ENCODE measurements at places on chromosomes 5 and 9.

DNA sequence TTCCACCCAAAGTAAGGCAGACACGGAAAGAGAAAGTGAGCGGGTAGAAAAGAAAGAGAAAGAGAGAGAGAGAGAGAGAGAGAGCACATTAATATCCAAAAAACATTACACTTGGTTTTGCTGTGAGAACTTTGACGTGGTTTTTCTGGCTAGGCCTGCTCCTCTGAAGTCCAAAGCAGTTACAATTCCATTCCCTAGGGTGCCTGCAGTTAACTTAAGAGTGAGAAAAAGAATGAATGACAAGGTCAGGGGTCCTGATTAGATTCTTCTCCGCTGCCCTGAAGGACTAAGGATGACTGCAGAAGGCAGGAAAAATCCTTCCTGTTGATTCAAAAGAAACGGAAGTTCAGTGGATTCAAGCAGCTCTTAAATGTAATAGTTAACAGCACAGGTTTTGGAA is 589.8 kb downstream of the PRELID2 start:
- DNase-seq, result no peak

GRCh38 chr5:154898210-154898609 is 39.8 kb downstream of the CNOT8 start:
- no peak for DNase-seq

DNA sequence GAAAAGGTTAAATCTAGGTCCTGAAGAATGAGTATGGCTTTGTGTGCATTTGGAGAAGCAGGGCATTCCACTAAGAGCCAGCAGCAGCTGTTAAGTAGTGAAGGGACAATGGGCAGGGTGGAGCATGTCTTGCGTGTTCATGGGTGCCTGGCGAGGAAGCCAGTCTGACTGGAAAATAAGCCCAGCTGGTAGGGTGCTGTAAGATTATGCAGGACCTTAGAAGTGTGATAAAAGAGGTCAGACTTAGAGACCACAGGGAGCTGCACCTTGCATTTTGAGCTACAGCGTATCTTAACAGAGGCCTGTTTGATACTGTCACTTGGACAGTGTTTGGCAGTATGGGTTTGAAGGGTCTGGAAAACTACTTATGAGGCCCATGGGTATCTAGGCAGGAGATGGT is 131.7 kb upstream of the ELL2 start:
- DNase-seq, result no peak

DNA sequence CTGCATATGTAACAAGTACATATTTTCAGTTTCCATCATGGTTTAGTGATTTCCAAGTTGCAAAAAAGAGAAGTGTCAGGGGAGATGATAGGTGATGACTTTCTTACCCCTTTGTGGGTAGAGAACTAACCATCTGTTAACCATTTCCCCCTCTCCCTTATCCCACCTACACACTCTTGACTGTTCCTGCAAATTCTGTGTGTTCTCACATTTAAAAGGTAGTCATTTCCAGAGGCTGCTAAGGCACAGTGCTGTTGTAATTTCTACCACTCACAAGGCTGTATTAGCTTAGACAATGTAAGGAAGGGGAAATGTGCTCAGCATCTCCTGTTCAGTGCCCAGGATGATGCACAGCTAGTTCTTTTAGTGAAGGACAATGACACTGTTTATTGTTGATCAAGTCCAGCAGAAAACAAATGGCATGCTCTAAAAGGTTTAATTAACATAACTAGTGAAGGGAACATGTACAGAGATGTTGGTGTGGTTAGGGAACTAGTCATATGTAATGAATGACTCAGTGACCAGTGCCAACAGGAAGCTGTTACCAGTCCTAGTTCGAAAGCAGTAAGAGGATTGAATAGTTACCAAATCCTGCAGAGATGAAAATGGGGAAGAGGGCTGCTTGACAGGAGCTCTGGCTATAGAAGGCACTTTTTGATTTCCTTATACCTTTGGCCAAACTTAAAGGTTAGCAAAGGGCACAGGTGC is 165.1 kb downstream of the PLK2 start:
- DNase-seq, result no peak

GRCh38 chr5:21688655-21689054 is 1164.5 kb downstream of the CDH12 start:
- no peak for DNase-seq

GRCh38 chr5:28558196-28558595 is 1519.8 kb upstream of the CDH9 start:
- DNase-seq, result no peak

- DNase-seq, result no peak
These were observed 77.2 kb upstream of the RAPGEF1 start for GRCh38 chr9:131817073-131817472.
